ENCODE measurements at places on chromosomes 12 and 14.

- DNase-seq = no peak
Measured at GRCh38 chr12:22463306-22463705, 81.0 kb downstream of the C2CD5 start.

DNA sequence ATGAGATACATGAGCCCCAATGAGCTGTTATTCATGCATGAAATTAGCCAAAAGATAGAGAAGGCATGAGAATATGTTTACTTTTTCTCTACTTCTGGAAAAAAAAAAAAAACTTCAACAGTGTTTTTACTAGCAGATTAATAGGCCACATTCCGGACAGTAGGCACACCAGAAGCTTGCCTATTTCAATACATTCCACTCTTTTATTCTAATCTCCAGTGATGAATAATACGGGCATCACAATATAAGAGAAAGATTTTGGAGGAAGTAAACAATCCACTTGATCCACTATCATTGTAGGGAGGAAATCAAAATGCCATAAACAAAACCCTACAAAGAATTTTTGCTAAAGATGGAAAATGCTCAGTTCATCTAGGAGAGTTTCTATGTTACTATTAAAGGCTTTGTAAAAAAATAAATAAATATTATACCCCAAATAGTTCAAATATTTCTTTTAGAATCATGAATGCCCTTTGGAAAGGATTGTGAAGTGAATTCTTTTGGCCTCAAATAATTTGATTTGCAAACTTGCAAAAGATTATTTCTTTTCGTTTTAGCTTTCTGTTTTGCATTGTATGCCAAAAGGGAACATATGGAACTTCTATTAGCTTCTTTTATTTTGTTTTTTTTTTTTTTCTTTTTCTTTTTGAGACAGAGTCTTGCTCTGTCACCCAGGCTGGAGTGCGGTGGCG is 232.6 kb downstream of the EPS8 start:
- no peak for DNase-seq

- peak; percentile 38 for DNase-seq
Measured at GRCh38 chr12:32603858-32604257, 75.2 kb upstream of the DNM1L start.

DNA sequence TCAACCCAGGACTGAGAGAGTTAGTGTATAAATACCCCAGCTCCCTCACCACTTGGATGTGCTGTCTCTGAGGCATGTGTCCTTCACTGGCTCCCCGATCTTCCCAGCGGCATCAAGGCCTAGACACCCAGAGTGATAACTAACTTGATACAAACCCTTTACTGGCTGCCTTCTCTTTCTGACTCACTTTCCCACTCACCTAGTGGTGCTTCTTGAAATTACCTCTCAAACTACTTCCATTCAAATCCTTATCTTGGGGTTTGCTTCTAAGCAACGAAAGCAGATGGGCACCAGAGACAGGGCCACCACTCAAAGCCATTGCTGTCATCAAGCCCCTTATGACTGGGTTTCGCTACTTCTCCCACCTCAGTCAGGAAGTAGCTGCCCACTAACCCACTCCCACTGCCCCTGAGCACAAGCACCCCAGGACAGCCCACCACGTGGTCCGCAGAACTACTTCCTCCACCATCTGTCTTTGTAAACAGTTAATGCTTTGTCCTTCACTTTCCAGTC is 17.2 kb downstream of the ZFP36L1 start:
- DNase-seq = no peak

GRCh38 chr14:73942180-73942579 is 7.7 kb downstream of the FAM161B start:
- DNase-seq = no peak

GRCh38 chr12:12294215-12295005 is 27.6 kb upstream of the LRP6 start:
- DNase-seq = no peak

- DNase-seq = no peak
Measured at GRCh38 chr12:79156846-79157463, 292.4 kb downstream of the SYT1 start.

GRCh38 chr14:92492258-92492657 is 21.3 kb upstream of the RIN3 start:
- no peak for DNase-seq

DNA sequence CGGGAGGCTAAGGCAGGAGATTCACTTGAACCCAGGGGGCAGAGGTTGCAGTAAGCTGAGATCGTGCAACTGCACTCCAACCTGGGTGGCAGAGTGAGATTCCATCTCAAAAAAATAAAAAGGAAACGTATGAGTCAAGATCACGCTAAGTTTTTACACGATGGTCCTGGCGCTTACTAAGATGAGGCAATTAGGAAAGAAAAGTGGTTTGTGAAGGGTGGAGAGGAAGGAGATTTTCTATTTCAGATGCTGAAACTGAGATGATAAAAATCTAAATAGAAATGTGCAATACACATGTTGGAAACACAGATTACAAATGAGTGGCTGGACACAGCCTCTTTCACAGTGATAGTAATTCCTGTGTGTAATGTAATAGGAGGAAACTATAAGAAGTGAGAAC is 63.2 kb downstream of the KDM5A start:
- no peak for DNase-seq

- DNase-seq = no peak
Measured at GRCh38 chr12:110436231-110436630, 13.9 kb downstream of the ARPC3 start.

DNA sequence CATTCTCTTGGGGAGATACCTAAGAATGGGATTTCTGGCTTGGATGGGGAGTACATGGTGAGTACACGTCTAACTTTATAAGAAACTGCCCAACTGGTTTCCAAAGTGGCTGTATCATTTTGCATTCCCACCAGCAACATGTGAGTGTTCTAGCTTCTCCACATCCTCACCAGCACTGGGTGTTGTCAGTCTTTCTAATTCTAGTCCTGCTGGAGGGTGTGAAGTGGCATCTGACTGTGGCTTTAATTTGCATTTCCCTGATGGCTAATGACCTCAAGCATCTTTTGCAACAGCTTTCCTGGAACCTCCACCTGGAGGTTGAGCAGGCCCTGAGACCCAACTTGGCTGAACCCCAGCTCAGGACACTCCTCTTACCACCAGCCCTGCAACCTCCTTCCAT is 17.8 kb downstream of the SELPLG start:
- DNase-seq = no peak

- no peak for DNase-seq
Measured at GRCh38 chr12:52865090-52865944, 16.5 kb upstream of the KRT78 start.

DNA sequence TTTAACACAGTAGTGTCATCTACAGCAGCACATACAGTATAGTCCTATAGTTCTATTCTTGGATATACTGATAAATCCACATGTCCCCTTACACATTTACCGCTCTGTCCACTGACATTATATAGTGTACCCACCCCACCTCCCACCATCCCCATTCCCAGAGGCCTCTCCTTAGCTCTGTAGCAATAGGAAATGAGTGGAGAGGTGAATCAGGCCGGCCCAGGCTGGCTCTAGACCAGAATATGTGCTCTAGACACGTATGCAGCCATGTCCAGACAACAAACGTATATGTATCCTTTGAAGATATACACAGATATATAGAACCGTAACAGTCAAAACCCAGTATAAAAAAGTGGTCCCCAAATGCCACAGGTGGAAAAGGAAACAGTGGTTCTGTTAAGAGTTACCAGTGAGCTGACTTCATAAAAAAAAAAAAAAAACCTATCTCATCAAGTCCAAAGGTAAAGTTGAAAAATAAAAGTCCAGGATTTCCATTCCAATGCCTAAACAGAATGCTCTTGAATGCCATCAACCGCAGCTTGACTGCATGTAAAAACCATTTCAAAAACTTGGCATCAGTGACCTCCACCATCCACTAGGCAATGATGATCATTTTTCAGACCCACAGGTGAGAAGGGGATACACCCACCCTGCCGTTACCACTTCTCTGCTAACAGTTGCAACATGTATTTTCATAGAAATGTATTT is 16.7 kb downstream of the EGLN3 start:
- no peak for DNase-seq

DNA sequence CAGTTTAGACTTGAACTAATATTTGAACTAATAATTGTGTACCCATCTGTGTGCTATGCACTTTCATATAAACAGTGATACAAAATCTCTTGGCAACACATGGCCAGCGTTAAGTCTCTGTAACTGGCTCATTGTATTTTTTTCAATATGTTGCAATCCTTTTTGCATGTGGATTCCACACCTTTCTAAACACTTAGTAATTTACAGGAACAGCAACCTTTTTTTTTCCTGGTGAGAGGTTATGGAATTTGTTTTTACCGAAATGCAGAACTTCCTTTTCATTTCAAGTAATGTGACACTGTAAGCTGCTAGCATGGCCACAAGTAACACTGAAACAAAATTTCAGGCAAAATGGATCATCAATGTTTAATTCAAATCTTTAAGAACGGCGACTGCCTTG is 45.4 kb upstream of the EPS8 start:
- no peak for DNase-seq

DNA sequence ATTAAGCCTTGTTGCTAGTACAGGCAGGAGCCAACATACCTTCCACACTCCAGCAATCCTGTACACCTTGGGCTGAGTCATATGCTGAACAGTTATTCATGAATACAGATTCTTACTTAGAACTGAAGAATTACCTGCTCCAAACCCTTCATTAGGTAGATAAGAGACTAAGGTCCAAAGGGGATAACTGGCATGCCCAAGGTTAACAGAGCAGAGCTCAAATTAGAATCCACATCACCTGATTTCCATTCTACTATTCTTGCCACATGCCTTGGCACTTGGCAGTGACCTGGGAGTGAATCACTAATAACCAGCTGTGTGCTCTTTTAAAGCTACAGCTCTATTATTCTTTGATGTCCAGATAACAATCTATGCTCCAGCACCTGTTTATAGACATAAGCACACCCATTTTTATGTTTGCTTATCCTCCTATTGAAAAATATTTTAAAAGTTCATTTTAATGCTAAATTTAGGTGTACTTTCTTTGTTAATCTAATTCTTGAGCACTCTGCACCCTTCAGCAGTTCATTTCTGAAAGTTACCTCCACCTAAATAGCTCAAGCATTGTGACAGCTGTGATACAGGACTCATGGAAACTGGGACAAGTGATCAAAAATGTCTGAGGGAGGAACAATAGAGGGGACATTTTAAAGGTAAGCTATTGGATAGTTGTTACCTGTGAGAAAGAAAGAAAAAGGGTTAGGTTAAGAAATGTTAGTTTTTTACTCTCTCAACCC is 19.4 kb downstream of the LPCAT3 start:
- DNase-seq = no peak

- no peak for DNase-seq
Measured at GRCh38 chr12:109612975-109613502, 39.4 kb downstream of the MVK start.

DNA sequence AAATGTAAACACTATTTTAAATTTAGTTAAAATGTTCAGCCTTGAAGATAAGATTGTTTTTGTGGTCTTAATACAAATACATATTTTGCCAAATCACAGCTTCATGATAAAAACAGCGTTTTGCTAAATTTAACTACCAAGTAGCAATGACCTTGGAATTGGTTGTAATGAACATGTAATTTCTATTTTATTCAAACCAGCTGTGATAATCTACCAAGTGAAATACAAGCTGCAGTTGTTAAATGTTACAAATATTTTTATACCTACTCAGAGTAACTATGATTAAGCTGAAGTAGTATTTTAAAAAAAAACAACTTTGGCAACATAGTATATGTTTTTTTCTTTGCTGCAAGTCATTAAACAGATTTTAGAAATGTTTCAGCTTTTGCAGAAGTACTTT is 96.2 kb downstream of the CPSF2 start:
- no peak for DNase-seq

- no peak for DNase-seq
Measured at GRCh38 chr12:63317286-63317846, 166.4 kb upstream of the AVPR1A start.

GRCh38 chr14:42187846-42188245 is 581.2 kb downstream of the LRFN5 start:
- no peak for DNase-seq

- DNase-seq = no peak
Measured at GRCh38 chr12:47112679-47113078, 32.9 kb upstream of the AMIGO2 start.

- no peak for DNase-seq
Measured at GRCh38 chr14:38290601-38291188, 34.8 kb upstream of the CLEC14A start.

DNA sequence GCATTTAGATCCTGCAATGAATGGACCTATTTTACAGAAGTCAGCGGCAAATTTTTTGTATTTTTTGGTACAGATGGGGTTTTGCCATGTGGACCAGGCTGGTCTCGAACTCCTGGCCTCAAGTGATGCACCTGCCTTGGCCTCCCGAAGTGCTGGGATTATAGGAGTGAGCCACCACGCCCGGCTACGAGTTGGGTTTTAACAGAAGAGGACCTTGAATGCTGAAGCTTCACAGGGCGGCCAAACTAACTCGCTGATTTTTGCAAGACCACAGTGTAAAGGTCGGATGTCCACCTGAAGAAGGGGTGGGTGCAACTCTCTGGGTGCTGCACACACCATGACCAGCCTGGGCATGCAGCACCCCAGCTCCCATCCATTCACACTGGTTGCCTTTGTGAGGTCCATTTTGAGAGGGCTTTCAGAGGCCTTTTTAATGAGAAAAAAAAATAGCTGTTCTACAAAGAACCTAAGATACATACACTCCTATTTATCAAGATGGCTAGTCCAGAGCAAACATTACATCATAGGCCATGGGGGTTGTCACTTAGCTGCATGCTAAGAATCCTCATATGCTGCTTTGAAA is 21.6 kb upstream of the CDK2AP1 start:
- no peak for DNase-seq

GRCh38 chr14:32136027-32136825 is 59.1 kb downstream of the ARHGAP5 start:
- DNase-seq = no peak

DNA sequence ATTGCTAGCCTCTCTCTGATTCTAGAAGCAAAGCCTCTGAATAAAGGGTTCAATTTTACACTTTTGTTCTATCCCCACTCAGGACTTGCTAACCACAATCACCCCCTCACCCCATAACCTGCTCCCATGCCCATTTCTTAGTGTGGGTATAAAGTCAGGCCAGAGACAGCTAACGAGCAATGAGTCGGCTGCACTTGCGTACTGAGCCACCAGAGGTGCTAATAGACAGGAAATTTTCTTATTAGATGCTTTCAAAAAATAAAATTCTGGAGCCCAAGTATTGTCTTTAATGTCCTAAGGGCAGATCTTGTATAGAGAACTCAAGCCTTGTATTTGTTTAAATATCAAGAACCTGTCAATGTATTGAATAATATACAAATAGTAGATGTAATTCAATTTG is 256.9 kb downstream of the SYT1 start:
- DNase-seq = no peak

- DNase-seq = no peak
Measured at GRCh38 chr12:25701290-25701689, 148.2 kb upstream of the LMNTD1 start.

DNA sequence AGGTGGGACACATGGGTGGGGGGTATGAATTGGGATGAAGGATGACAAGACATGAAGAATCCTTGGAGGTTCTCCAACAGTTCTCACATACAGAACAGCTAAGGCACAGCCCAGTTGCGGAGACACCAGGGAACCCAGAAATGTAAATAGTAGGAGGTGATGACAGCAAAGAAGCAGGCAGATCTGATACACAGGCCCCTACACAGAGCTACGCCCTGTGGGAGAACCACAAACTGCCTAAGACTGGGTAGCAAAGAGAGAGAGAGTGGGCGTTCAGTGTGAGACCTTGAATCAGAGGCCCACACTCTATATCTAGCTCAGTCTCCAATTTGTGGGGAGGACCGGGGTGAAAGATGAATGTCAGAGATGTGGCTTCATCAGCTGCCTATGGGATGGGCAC is 9.5 kb upstream of the NUMB start:
- DNase-seq = no peak

Data from keratinocyte (primary cell).